Central memory CD4-positive, alpha-beta T cell (primary cell): ENCODE measurements at places on chromosomes 16 and 17.

DNA sequence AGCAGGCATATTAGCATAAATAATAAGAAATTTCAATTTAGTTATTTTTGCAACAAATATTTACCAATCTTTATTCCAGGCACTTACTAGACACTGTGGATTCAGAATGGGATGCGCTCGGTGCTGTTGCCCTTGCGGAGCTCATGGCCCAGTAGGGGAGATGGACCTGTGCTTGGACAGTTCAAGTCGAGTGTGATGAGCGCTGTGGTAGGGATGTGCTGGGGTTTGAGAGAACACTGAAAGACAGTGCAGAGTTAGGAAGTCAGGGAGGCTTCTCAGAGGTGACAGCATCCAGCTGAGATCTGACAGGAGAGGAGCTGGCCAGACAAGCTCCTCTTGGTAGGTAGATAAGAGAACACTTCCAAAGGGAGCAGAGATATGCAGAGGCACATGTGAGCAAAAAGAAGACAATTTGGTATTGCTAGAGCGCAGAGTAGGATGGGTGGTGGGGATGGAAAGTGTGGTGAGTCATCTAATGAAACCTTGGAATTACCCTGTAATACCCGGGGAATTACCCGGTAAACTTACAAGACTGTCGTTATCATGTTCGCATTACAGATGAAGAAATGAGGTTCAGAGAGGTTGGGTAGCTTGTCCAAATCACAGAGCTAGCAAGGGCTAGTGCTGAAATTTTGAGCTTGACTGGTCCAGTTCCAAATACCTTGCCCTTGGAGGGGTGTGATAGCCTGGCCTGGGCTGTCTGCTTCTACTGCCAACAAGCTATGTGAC lies 298.1 kb upstream of the N4BP1 start:
- no peak for DNase-seq

DNA sequence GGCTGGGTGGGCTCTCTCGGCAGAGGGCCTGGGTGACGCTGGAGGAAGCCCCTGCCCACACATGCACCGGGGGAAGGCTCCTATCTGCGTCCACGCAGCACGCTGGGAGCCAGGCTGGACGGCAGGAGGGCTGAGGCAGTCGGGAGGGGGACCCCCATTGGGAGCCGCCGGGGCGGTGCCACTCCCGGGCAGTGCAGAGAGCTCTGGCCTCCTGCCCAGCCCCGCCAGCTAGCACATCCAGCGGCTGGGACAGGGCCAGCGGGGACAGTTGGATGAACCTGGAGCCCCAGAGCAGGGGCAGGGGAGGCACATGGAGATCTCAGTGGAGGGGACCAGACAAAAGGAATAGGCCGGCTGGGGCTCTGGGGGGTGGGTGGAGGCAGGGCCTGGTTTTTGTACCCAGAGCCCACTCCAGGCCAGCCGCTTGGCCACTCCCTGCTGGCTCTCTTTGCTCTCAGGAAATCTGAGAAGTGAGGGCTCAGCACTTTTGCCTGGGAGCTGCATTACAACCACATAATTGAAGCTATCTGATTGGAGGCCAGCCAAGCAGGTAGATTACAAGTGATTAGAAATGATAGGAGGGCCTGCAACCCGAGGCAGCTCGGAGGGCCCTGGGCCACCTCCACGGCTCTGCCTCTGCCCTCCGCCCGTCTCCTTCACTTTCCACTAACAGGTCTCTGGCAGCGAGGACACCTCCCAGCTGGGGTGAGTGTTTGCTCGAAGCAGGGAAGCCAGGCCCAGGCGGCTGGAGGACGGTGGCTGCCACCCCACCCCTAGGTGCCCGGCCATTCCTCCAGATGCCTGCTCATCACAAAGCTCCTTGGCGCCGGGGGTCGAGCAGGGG lies 40.1 kb downstream of the ENGASE start:
- no peak for DNase-seq

GRCh38 chr17:83010206-83011200 lies 68.9 kb upstream of the METRNL start:
- no peak for DNase-seq

- peak; percentile 58 for DNase-seq
Observed at GRCh38 chr17:72592242-72592966, 471.6 kb downstream of the SOX9 start.

GRCh38 chr17:48575673-48576478 lies 2.3 kb downstream of the HOXB4 start:
- no peak for DNase-seq

GRCh38 chr17:69390795-69391501 lies 23.5 kb upstream of the MAP2K6 start:
- DNase-seq = no peak

DNA sequence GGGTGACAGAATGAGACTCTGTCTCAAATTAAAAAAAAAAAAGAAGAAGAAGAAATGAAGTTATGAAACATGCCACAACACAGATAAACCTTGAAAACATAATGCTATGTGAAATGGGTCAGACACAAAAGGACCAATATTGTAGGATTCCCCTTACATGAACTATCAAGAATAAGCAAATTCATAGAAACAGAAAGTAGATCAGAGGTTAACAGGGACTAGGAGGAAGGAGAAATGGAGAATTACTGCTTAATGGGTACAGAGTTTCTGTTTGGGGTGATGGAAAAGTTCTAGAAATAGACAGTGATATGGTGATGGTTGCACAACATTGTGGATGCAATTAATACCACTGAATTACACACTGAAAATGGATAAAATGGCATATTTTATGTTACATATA lies 16.3 kb downstream of the RANBP10 start:
- no peak for DNase-seq

- no peak for DNase-seq
Observed at GRCh38 chr16:85313526-85314301, 201.4 kb upstream of the CIBAR2 start.

DNA sequence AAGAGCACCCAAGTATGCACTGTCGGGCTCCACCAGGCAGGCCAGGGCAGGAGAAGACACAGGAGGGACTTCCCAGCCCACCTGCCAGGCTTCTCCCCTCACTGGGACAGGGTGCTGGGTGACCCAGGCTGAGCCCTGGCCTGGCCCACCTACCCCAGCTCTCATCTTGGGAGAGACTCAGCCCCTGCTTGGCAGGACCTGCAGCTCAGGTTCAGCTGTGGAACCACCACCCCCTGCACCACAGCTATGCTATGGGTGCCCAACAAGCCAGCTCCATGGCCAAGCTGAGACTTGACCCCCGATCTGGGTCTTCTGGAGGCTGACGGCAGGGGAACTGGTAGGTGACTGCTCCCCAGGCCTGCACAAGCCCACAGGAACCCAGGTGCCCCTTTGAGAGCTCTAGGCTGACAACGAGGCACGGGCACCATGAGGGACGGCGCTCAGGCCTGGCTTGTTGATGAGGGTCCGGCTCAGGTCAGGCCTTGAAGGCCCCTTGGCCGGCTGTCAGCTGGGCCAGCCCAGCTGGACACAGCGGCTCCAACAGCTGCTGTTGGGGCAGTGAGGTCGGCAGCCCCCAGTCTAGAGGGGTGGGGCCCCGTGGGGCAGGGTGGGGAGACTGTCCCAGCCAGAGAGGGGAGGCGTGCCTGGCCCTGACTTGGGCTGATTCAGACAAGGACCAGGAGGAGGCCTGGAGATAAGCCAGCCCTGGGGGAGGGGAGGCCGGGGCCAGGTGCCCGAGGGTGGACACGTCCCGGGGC lies 4.6 kb downstream of the RPUSD1 start:
- DNase-seq = no peak

DNA sequence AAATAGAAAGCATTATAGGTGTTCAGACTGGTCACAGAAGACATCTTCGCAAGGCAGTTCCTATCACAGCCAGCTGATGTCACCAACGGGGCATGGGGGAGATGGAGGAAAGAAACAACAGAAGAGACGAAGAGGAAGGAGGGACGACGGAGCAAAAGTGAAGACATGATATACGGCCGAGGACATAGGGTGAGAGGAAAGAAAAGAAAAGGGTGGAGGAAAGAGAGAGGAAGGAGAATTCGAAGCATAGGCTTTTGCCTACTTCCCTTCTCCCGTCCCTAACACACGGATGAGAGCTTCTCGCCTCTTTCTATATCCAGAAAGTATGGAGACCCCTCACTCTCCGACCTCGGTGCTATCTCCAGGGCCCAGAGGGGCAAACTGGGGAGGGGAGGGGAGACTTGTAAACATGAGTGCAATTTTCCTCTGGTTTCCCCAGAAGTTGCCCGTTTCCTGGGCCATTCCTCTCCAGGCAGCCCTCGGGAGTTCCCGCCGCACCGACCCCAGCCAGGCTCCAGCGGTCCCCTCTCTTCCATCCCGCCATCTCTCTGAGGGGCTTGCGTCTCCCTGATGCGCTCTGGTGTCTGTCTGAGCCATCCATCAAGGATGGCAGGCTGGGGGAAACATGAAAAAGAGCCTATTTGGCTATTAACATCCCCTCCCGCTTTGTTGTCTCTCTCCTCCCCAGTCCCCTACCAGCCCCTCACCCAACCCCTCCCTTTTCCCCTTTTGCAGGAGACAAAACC lies 26.0 kb downstream of the COPZ2 start:
- DNase-seq = peak; percentile 32

DNA sequence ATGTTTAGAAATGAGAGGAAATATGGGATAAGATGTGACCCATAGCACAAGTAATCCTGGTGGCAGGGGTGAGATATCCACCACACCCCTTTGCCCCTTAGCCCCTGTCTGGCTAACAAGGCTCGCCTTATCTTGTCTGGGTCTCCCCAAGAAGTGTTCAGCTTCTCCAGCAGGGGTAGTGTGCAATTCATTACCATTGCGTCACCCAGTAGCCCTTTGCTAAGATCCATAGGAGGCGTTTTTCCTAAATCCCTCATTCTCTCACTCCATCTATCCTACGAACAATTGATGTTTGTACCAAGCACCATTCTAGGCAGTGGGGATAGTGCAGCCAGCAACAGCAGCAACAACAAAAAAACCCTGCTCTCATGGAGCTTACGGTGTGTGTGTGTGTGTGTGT lies 30.8 kb downstream of the CCDC42 start:
- no peak for DNase-seq

GRCh38 chr16:65667011-65667578 lies 545.2 kb upstream of the CDH11 start:
- DNase-seq = no peak

DNA sequence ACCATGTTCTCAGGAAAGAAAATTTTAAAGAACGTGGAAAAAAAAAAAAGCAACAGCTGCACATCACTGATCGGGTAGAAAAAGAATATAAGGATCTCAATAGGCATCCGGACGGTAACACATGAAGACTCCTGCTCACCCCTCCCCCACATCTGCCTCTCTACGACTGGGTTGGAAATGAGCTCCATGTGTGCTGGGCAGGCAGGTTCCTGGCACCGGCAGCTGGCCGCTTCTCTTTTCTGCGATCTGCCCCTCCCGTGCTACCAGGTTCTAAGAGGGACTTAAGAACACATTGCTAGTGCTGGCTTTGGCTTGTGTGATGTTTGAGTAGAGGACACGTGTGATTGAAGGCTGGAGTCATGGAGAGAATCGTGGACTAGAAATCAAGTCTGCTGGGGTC lies 115.5 kb downstream of the AATF start:
- no peak for DNase-seq

DNA sequence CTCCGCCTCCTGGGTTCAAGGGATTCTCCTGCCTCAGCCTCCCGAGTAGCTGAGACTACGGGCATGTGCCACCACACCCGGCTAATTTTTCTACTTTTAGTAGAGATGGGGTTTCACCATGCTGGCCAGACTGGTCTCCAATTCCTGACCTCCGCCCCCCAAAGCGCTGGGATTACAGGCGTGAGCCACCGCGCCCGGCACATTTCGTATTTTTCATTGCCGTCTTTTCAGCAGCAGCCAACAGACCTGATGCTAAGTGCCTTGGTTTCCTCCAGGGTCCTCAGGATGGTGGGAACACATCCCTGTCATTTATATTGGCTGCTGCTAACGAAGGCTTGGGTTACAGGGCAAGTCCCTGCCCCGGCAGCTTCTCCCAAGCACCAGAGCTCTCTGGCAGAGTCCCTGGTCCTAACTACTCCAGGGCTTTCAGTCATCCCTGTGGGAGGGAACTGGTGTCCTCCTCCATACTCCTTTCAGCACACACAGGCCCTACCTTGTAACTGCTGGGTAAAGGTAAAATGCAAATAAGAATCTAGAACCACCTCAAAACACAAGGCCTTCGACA lies 1.5 kb upstream of the RNF157 start:
- DNase-seq = no peak

- DNase-seq = no peak
Observed at GRCh38 chr16:51326131-51326856, 175.2 kb upstream of the SALL1 start.

- no peak for DNase-seq
Observed at GRCh38 chr16:47617732-47618131, 156.6 kb downstream of the PHKB start.

GRCh38 chr17:73025041-73025560 lies 67.4 kb downstream of the SLC39A11 start:
- no peak for DNase-seq

- DNase-seq = no peak
Observed at GRCh38 chr16:1310832-1311200, 1.4 kb downstream of the UBE2I start.

GRCh38 chr16:1443980-1444729 lies at the start of gene CCDC154:
Gene CCDC154, minus strand, starts transcription at chr16:1444556. Its CDS starts 234 bp downstream, at chr16:1444322.
- no peak for DNase-seq

DNA sequence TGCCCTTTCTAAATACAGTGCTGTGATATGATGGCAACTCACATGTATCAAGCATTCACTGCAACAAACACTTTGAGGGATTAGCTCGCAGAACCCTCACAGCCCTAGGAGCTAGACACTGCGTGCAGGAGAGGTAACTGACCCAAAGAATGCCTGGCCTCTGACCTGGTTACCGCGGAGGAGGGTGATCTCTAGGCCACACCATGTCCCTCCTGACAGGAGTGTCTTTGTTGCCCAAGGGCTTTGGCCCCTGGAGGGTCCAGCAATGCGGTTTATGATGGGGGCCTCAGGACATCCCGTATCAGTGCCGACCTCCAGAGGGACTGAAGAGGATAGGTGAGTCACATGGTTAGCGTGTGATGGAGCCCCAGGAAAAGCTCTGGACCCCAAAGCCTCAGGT lies 130.6 kb downstream of the MGAT5B start:
- no peak for DNase-seq

GRCh38 chr17:59534583-59534982 lies 30.8 kb upstream of the DHX40 start:
- no peak for DNase-seq

DNA sequence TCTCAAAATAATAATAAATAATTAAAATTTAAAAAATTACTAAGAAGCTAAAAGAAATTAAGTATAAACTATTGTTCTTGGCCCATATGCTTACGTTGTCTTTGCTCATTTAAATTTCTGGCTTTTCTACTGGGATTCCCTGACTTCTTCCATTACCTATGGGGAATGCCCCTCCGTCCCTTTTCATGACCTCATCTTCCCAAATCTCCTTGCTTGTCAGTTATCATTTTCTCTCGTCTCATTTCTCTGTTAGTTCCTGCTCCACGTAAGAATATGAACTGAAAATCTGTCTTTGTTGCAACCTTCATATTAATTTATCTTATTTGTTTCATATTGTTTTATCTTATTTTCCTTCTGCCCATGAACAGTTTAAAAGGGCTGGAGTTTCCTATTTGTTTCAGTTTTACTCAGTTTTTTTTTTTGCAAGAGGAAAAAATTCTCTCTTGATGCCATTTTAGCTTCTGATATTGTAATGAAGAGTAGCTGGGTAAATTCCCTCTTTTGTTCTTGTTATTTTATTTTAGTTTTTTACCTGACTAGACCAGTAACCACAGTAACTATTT lies 2.5 kb upstream of the DNAJA2 start:
- DNase-seq = no peak

- no peak for DNase-seq
Observed at GRCh38 chr17:3034578-3034920, 28.9 kb downstream of the OR1D5 start.

- DNase-seq = no peak
Observed at GRCh38 chr17:79443026-79443425, 167.8 kb downstream of the RBFOX3 start.
